ENCODE measurements at places on chromosomes 6 and 20.

DNA sequence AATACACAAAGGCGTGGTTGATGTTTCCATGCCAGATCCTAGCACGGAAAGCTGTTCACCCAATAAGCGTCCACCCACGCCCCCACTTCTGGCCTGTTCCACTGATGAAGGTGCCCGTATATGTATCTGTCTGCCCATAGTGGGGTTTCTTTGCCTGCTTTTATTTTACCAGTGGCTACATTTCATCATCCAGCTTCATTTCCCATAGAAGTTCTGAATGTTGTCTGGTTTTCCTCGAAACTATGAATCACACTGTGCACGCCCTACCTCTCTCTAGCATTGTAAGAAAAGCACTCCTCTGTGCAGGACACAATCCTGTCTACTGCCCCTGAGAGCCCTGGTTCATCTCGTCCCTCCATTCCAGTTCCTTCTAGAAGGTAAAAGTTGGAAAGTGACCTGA is 8.8 kb upstream of the CD93 start:
- no peak for DNase-seq

DNA sequence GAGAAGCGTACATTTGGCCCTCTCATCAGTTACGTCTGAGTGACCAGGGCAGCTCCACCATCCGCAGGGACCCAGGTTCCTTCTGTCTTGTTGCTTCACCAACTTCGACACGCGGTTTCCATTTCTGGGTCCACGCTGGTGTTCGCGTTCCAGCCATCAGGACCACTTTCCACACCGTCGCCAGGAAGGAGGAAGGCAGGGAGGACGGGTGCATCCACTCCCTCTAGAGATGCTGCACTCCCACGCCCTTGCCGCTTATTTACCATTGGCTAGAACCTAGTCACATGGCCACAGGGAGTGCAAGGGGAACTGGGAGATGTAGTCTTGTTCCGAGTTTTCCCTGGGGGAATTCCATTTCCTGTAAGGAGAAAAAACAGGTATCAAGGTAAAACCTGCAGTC is 33.2 kb upstream of the SNX9 start:
- no peak for DNase-seq

- no peak for DNase-seq
These were observed 5.2 kb downstream of the TBCC start for GRCh38 chr6:42740725-42741124.

GRCh38 chr6:82220167-82220566 is 27.4 kb downstream of the IBTK start:
- no peak for DNase-seq

DNA sequence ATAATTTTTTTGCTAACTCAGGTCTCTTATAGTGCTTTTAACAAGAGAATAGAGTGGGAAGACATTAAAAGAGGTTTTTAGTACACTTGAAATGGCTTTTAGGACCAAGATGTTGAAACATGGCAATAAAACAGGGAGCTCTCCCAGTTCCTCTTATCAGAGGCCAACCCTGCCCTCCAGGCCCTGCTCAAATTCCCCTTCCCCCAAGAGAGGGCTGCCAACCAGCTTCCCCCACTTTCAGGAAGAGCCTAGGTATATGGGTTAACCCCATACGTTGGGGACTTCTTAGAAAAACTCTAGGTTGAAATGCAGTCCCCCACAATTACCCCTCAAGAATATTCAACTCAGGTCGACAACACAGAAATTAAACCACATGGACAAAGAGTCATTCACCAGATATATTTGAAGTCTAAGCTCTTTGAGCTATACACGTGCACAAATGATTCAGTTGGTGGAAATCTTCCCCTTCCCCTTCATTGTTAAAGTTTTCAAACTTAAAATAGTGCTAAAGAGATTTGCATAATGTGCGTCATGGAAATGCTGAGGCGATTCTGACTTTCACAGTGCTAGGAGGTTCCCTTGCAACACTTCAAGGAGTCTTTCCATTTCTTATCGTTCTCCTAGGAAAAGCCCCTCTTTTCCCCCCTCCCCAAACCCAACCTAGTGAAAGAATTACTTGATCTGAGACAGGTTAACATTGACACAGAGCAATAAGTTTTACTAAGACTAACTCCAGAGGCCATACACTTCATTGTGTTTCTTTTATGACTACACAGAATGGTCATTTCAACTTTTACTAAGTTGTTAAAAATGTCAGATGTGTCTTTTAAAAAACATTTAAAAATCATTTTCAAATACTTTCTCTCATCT is 49.8 kb upstream of the ENPP5 start:
- peak; percentile 34 for DNase-seq

DNA sequence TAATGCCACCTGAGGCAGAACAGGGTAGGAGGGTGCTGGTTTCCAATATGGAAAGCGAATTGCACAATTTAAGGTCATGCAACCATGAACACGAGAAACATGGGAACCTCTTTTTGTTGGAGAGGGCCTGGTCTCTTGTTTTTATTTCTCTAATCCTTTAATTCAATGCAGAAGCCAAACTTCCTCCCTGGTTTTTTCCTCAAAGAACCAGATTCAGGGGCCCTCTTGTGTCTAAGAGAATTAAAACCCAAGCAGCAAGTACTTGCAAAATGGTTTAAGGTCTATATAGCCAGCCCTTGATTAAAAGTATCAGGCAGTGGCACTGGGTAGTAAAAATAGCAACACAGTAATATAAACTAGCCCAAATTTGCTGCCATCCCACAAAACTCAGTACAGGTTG is 19.5 kb downstream of the GSTA4 start:
- no peak for DNase-seq

GRCh38 chr6:16907991-16908390 is 146.7 kb upstream of the ATXN1 start:
- DNase-seq: no peak

- no peak for DNase-seq
These were observed 207.3 kb downstream of the JARID2 start for GRCh38 chr6:15453186-15453585.

GRCh38 chr6:123763904-123764303 is 39.8 kb upstream of the NKAIN2 start:
- no peak for DNase-seq

GRCh38 chr6:158706369-158706982 is 56.6 kb downstream of the SYTL3 start:
- DNase-seq: no peak

DNA sequence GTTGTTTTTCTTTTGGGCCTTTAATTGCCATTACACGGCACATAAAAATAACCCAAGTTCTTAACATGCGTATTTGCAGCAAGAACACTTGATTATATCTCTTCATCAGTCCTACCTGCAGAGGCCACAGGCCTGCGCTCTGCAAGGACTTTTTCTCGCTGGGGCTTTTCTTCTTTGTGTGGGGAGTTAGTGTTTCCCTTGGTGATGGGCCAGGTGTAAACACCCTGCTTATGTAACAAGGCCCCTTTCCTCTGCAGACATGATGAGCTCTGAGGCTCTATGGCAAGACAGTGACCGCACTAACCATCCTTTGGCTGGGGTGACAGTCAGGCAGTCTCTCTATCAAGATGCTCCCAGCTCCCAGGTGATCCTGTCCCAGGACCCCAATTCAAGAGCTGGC is 97.8 kb upstream of the PCSK2 start:
- no peak for DNase-seq

DNA sequence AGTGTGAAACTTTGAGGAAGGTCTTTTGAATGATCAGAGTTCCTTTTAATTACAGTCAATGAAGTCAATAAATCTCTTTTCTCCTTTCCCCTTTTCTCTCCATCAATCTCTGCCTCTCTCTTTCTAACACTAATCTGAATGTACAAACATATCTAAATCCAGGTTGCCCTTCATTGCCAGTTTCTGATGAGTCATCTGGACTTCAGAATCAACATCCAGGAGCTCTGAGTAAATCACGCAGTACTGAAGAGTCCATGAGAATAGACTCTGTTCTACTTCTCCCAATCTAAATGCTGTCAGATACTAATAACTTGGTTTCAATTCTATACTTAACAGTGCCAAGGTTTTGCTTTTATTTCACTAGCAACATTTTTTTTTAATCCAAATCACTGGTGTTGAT is 238.7 kb upstream of the THEMIS start:
- DNase-seq: no peak

DNA sequence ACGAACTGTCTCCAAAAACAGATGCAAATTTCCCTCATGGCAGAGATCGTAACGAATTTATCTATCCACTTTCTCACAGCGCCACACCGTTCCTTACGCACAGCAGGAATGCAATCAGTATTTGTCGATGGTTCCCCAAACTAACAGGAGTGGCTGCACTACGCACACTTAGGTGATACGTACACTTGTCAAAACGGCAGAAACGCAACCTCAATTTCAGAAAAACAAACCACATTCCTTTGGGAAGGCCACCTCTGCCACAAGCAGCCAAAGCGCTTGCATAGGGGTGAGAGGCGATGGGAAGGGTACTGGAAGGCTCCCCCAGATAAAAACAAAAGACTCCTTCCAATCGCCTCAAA is 638 bp downstream of the MDN1 start:
- DNase-seq: no peak

- DNase-seq: no peak
These were observed 13.1 kb upstream of the BCAS1 start for GRCh38 chr20:54083459-54083858.

- DNase-seq: no peak
These were observed 142.1 kb downstream of the VEGFA start for GRCh38 chr6:43912116-43912577.

DNA sequence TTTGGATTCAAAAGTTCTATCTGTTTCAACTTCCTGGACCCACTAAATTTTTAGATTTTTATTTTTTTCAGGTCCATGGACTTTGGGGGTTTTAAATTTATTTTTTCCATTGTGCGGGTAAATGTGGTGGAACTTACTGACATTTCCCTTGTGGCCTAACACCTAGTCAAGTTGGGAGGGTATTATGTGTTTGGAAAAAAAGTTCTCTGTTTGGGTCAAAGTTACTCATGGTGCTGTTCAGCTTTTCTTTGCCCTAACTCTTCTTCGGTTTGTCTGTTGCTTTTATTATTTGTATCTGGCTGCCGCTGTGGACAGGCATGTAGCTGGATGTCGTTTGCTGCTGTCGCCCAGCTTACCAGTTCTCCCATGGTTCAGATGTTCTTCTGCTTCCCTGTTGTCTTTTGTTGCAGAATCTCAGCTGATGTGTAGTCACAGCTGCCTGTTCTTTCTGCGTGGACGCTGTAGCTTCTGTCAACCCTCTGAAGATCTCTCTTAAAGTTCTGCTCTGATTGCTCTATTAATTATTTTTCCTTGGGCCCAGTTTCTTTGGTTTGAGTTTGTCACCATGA is 7.9 kb downstream of the IGF2R start:
- no peak for DNase-seq

GRCh38 chr6:121042766-121043165 is 291.5 kb downstream of the TBC1D32 start:
- no peak for DNase-seq

DNA sequence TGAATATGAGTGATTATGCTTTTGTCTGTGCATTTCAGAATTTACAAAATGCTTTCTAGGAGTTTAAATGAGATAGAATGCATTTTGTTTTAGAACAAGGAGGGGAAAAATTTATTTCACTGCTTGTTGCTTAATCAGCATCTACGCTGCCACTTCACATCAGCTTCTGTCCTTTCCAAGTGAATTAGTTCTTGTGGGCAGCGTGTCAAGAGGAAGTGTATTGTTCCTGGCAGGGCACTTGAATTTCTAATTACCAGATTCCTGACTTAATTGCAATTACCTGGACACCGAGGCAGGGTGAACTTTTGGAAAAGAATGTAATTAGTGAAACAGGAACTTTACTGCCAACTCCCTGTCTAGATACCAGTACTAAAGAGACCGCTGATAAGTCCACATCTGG is 263.5 kb downstream of the TMEM242 start:
- DNase-seq: no peak

GRCh38 chr20:5923493-5923892 is 26.8 kb downstream of the TRMT6 start:
- DNase-seq: no peak

DNA sequence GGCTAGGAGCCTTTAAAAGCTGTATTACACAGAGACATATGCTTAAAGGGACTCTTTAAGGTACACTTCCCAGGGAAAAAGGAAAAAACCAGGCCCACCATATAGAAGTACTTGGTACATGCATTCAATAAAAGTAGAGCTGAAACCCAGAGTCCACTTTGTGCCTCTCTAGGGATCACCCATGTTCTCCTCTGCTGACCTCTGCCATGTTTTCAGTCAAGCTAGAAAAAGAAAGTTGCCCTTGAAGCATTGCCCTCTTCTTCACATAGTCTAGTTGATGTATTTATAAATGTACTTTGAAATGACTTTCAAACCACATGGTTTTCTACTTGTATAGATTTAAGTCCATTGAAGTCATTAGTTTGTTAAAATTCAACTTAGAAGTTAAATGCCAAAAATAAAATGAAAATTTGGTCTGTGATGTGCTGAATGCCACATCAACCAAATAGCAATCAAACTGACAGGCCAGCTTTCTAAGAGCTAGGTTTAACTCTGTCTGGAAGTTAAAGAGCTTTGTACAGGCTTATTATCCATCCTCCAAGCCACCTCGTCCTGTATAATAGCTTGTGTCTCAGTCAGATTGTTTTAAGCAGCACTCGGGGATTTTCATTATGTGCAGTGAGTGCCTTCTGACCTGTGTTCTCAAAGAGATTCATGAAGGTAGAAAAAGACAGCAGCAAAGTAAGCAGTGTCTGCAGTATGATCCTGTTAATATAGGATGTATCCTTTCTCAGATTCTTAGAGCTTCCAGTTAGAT is 238.6 kb upstream of the PLN start:
- no peak for DNase-seq

DNA sequence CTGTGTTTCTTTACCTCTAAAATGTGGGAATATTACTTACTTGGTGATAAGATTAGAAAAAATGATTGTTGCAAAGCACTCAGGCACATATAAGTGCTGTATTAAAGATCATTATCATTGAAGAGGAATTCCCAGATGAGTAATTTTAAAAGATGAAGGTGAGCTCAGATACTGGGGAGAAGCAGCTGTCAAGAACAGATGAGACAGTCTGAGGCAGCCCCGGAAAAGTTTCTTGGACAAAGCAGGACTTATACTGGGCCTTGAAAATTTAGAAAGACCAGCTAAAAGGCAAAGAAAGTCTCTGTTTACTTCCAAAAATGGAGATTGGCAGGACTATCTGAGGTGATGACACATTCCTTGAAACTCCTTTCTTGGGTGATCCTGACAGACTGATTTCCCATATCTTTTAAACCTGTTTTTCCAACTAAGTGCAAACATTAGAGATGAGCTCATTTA is 93.8 kb upstream of the MARCKS start:
- DNase-seq: no peak

DNA sequence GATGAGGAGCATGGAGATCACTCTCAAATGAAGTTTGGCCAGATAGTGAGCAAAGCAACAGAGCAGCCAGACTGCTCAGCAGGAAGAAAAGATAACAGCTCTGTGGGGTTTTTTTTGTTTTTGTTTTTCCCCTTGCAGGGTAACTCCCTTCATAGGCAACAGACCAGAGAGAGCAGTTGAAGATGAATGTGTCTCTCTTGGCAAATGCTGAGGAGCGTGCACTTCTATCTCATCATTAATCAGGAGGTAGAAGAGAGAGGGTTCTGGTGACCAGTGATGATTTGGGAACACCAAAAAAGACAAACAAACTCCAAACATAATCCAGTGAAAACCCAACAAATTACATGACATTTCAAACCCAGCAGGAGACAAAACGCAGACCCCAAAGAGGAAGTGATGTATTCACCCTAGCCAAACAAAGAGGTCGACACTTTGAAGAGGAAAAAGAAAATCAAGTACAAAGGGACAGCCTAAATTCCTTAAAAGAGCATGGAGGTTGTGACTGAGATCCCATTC is 66.2 kb upstream of the RREB1 start:
- DNase-seq: no peak
